Motor neuron (in vitro differentiated cells): ENCODE measurements at places on chromosomes 2 and 18. TPM values are rescaled to one million over a fixed set of nuclear protein-coding genes. Genes with fewer than 3 reads are reported as not detected.

ARHGAP15 gene
- 1.3 and 2.1 TPM in 2 replicates for total RNA-seq

AFF3 gene
- total RNA-seq = 14.8 and 17.4 TPM in 2 replicates

CREG2 gene
- total RNA-seq = 7.5 and 7.8 TPM in 2 replicates

- ATAC-seq = peak; percentile 84
Measured at GRCh38 chr2:119407430-119408220, 24.0 kb upstream of the TMEM37 start.

- ATAC-seq = no peak
Measured at GRCh38 chr2:7748717-7749415, 831.7 kb downstream of the RNF144A start.

- no peak for ATAC-seq
Measured at GRCh38 chr2:211413746-211414145, 857.3 kb downstream of the CPS1 start.

DNA sequence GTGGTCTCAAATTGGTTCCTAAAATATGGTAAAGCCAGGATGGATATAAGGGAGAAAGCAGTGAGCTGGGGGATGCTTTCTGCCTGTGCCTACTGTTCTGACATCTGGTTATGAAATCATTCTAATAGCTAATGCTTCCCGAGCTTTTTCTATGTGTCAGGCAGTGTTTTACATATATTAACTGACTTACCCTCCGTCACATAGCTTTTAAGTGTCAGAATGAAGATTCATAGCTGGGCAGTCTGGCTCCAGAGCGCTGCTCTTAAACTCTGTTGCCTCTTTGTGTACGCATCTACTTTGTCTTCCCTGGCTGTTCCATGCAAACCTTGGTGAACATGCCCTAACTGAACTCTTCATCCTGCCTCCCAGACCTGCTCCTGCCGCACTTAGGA lies 195.7 kb downstream of the LPIN1 start:
- ATAC-seq = peak; percentile 92

GRCh38 chr18:33201509-33201926 lies 239.0 kb downstream of the CCDC178 start:
- ATAC-seq = no peak

DNA sequence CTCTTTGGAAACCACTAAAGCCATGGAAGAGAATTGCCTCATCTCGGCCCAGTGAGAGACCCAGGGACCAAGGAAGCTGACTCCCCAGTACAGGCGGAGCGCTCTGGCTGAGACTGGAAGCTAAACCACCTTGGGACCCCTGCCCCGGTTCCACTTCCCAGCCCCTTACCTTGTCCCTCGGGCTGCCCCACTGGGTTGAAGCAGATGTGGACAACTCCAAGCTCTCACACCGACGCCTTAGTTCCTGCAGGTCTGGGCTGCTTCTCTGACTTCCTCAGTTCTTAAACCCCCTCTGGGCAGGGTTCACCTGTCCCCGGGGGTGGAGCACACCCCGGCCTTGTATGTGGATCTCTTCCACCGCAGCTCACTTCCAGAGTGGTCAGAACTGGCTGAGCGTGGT lies 266.2 kb downstream of the PHLPP1 start:
- no peak for ATAC-seq

DNA sequence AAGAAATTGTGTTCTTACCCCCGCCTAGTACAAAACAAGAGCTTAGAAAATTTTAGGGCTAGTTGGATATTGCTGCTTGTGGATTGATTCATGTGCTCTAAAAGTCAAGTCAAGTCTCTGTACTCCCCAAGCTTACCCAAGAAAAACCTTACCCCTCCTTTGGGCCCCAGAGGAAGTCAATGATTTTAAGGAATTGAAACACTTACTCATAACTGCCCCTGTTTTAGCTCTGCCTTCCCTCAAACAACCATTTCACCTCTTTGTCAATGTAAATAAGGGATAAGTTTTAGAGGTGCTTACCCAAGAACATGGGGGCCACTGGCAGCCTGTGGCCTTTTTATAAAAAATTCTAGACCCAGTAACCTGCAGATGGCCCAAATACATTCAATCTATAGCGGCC lies 136.6 kb upstream of the RMP24 start:
- ATAC-seq = no peak

DNA sequence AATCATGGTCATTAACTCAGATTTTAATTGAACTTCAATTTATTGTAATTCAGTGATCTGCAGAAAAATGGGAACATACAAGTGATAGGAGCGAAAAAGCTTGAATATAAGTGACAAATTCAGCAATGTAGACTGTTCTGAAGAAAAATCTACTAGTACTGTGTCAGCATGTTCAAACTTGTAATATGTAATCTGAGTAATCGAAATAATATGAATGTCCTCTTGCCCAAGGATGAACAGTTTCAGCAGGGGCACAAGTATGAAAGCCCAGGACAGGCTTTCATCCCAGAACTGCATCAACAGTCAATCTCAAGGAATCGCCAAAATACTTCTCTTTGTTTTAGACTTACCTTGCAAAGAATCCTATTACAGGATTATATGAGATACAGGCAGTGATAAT lies 1110.5 kb downstream of the LRP1B start:
- no peak for ATAC-seq

GRCh38 chr2:19358242-19359020 lies at the start of gene OSR1:
Gene OSR1 (minus strand): TSS chr2:19358623. CDS start chr2:19353805, 4,818 bp downstream.
- ATAC-seq = peak; percentile 50

GRCh38 chr2:74188018-74188601 lies 9.4 kb upstream of the MOB1A start:
- ATAC-seq = peak; percentile 97

- no peak for ATAC-seq
Measured at GRCh38 chr2:56077359-56077915, 106.4 kb upstream of the CCDC85A start.

GRCh38 chr2:129885735-129886134 lies 93.7 kb upstream of the RAB6C start:
- peak; percentile 79 for ATAC-seq

- no peak for ATAC-seq
Measured at GRCh38 chr18:46794607-46795006, 37.8 kb upstream of the ST8SIA5 start.

GRCh38 chr2:23135481-23136100 lies 249.4 kb upstream of the KLHL29 start:
- peak; percentile 68 for ATAC-seq
